ENCODE measurements at places on chromosomes 6 and 20.

- no peak for DNase-seq
These were observed 41.0 kb upstream of the IPCEF1 start for GRCh38 chr6:154397491-154398195.

DNA sequence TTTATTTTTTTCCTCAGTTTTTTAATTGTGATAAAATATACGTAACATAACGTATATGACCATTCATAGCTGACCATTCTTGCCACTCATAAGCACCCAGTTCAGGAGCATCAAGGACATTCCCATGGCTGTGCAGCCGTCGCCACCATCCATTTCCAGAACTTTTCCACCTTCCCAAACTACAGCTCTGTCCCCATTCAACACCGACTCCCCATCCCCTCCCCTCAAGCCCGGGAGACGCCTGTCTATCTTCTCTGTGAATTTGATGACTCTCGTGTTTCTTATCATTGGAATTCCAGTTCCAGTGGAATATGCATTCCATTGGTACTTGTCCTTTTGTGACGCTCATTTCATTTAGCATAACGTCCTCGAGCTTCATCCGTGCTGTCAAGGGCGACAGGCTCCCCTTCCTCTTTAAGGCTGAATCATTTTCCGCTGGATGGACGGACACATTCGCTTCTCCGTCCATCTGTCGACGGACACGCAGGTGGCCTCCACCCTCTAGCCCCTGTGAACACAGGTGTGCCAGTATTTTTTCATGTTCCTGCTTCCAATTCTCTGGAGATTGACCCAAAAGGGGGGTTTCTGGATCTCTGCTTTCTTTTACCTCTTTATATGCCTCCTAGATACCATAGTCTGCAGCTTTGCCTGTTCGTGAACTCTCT, 88.1 kb downstream of the YTHDF1 start:
- no peak for DNase-seq

- no peak for DNase-seq
These were observed 374.9 kb upstream of the FLRT3 start for GRCh38 chr20:14712302-14712739.

DNA sequence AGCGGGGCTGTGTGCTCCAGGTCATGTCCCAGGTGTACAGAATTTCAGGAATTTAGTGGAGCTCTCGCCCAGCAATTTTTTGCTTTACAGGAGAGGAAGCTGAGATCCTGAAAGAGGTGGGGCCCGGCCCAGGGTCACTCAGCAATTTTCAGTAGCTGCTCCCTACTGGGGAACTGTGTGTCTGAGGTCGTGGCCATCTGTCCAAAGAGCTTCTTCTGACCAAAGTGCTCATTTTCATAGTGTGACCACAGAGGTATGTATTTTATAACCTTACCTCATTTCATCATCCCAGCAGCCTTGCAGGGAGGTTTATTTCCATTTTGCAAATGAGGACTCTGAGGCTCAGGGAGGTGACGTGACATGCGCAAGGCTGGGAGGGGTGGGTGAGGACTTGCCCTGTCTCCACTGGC, 46.3 kb downstream of the FAM209B start:
- no peak for DNase-seq

DNA sequence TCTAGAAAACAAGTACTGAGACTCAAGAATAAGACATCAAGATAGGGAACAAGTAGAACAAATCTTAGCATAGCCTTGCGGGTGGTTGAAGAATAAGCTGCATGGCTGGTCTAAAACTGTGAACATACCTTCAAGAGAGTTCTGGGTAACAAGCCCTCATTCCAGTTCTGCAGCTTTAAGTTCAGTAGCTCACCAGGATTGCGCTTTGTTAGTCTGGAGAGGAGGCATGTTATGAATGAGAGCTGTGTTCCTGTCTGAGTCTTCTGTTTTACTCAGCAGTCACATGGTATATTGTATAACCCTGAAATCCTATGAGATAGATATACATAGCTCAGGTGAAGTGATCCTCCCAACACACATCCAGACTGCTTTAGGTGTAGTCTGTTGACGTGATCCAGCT, 406.6 kb upstream of the IRAK1BP1 start:
- no peak for DNase-seq

- peak; percentile 57 for DNase-seq
These were observed 27.8 kb upstream of the MYCT1 start for GRCh38 chr6:152669895-152670294.

DNA sequence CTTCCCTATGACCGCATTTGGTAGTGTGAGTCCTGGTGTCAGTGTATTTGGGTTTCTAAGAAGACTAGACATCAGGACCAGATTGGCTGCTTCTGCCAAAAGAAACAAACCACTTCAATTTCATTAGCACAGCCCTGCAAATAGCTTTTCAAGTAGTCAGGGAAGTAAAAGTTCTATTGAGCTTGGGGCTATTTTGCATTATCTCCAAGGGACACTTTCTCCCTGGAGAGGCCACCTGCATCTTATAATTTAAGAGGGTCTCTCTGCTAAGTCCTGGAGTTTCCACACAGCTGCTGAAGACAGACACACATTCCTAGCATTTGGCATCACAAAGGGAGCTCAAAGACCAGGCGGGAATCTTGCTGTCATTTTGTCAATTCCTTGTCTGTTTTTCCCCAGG, 141.2 kb downstream of the BMP2 start:
- no peak for DNase-seq
